Fibroblast of lung (primary cell): ENCODE measurements at places on chromosomes 4 and X. TPM values are rescaled to one million over a fixed set of nuclear protein-coding genes. Genes with fewer than 3 reads are reported as not detected.

PLAC8 gene
- polyA plus RNA-seq = 0.29 and 0.79 TPM in 2 replicates

EPGN gene
- 0.70 and 0.77 TPM in 2 replicates for polyA plus RNA-seq

SMIM43 gene
- 1.8 and 2.5 TPM in 2 replicates for polyA plus RNA-seq

SYNPO2 gene
- polyA plus RNA-seq = 15.3 and 71.7 TPM in 2 replicates

SUPT20HL1 gene
- polyA plus RNA-seq = not detected in 2 replicates

ZNF630 gene
- polyA plus RNA-seq = 0.32 and 0.59 TPM in 2 replicates

ERAS gene
- polyA plus RNA-seq = 0.05 TPM in 1 of 2 replicates, not detected in the other

SLC9B2 gene
- 12.9 and 14.8 TPM in 2 replicates for polyA plus RNA-seq

TRIML2 gene
- 0.05 TPM in 1 of 2 replicates, not detected in the other for polyA plus RNA-seq

LRP2BP gene
- polyA plus RNA-seq = 0.03 and 0.05 TPM in 2 replicates

PRR32 gene
- polyA plus RNA-seq = not detected in 2 replicates

DGKK gene
- not detected in 2 replicates for polyA plus RNA-seq

AKAP14 gene
- polyA plus RNA-seq = not detected in 2 replicates

ARMCX1 gene
- polyA plus RNA-seq = 46.7 and 53.0 TPM in 2 replicates

NAA11 gene
- polyA plus RNA-seq = not detected in 2 replicates

FABP2 gene
- not detected in 2 replicates for polyA plus RNA-seq

XAGE1B gene
- polyA plus RNA-seq = not detected in 2 replicates

ZRSR2 gene
- polyA plus RNA-seq = 8.1 and 10.8 TPM in 2 replicates

RIPPLY1 gene
- not detected in 2 replicates for polyA plus RNA-seq

GLRB gene
- polyA plus RNA-seq = 10.3 and 10.4 TPM in 2 replicates

FRMD7 gene
- polyA plus RNA-seq = 0.10 TPM in 1 of 2 replicates, not detected in the other

ABCG2 gene
- 4.5 and 5.5 TPM in 2 replicates for polyA plus RNA-seq

UGT8 gene
- 0.03 TPM in 1 of 2 replicates, not detected in the other for polyA plus RNA-seq

ZNF674 gene
- polyA plus RNA-seq = 1.8 and 3.2 TPM in 2 replicates

CPEB2 gene
- 16.1 and 18.6 TPM in 2 replicates for polyA plus RNA-seq

TCEANC gene
- 1.6 and 2.3 TPM in 2 replicates for polyA plus RNA-seq

CLCN5 gene
- 2.9 and 3.4 TPM in 2 replicates for polyA plus RNA-seq

TRIM61 gene
- 1.1 and 2.5 TPM in 2 replicates for polyA plus RNA-seq

ZNF81 gene
- polyA plus RNA-seq = 2.5 and 3.5 TPM in 2 replicates

NDST3 gene
- 0.12 and 0.16 TPM in 2 replicates for polyA plus RNA-seq

TMPRSS11B gene
- polyA plus RNA-seq = not detected in 2 replicates

MAGIX gene
- 0.34 and 0.40 TPM in 2 replicates for polyA plus RNA-seq

SSX7 gene
- polyA plus RNA-seq = not detected in 2 replicates

CXCL10 gene
- 0.07 TPM in 1 of 2 replicates, not detected in the other for polyA plus RNA-seq

MAGEC3 gene
- polyA plus RNA-seq = not detected in 2 replicates

DCLK2 gene
- polyA plus RNA-seq = 3.8 and 5.1 TPM in 2 replicates

HOPX gene
- 2.4 and 9.6 TPM in 2 replicates for polyA plus RNA-seq

PCYT1B gene
- 0.14 and 0.34 TPM in 2 replicates for polyA plus RNA-seq

SLC38A5 gene
- polyA plus RNA-seq = 8.3 and 35.0 TPM in 2 replicates

PF4V1 gene
- polyA plus RNA-seq = not detected in 2 replicates

NALF2 gene
- not detected in 2 replicates for polyA plus RNA-seq

SETD7 gene
- 26.0 and 37.5 TPM in 2 replicates for polyA plus RNA-seq

PRPS2 gene
- polyA plus RNA-seq = 13.6 and 25.5 TPM in 2 replicates

IL1RAPL2 gene
- polyA plus RNA-seq = 0.22 and 0.53 TPM in 2 replicates

KLB gene
- not detected in 2 replicates for polyA plus RNA-seq

SLC9A6 gene
- polyA plus RNA-seq = 22.2 and 23.6 TPM in 2 replicates

CYTL1 gene
- polyA plus RNA-seq = 6.9 TPM in 1 of 2 replicates, not detected in the other

NDNF gene
- polyA plus RNA-seq = 1.8 and 9.6 TPM in 2 replicates

GPM6B gene
- polyA plus RNA-seq = 5.2 TPM in 2 replicates

GPR34 gene
- not detected in 2 replicates for polyA plus RNA-seq
